DMS79 (cell line): ENCODE measurements at places on chromosomes 6 and 20.

- DNase-seq: no peak
Observed at GRCh38 chr6:168370310-168370991, 50.9 kb upstream of the DACT2 start.

GRCh38 chr6:108169464-108170331 is 3.9 kb downstream of the NR2E1 start:
- no peak for DNase-seq

- DNase-seq: no peak
Observed at GRCh38 chr6:164072240-164072666, 657.7 kb downstream of the QKI start.

GRCh38 chr6:44143731-44144130 is 14.9 kb upstream of the CAPN11 start:
- no peak for DNase-seq

DNA sequence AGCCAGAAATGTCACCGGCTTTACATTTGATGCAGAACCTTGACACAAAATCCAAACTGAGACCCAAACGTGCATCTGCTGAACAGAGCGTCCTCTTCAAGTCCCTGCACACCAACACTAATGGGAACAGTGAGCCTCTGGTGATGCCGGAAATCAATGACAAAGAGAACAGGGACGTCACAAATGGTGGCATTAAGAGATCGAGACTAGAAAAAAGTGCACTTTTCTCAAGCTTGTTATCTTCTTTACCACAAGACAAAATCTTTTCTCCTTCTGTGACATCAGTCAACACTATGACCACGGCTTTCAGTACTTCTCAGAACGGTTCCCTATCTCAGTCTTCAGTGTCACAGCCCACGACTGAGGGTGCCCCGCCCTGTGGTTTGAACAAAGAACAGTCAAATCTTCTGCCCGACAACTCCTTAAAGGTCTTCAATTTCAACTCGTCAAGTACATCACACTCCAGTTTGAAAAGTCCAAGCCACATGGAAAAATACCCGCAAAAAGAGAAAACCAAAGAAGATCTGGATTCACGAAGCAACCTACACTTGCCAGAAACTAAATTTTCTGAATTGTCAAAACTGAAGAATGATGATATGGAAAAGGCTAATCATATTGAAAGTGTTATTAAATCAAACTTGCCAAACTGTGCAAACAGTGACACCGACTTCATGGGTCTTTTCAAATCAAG is 108.4 kb downstream of the RTN4IP1 start:
- no peak for DNase-seq
